Kidney epithelial cell (primary cell): ENCODE measurements at places on chromosomes 4 and X. TPM values are rescaled to one million over a fixed set of nuclear protein-coding genes. Genes with fewer than 3 reads are reported as not detected.

The GASK1B gene
- 1.8 and 2.6 TPM in 2 replicates for total RNA-seq

The SULT1E1 gene
- total RNA-seq: not detected in 2 replicates

The NKX6-1 gene
- 0.89 TPM in 1 of 2 replicates, not detected in the other for total RNA-seq

The GAGE12F gene
- not detected in 2 replicates for total RNA-seq

The VEGFC gene
- total RNA-seq: 5.0 and 6.2 TPM in 2 replicates

The UGT2B10 gene
- not detected in 2 replicates for total RNA-seq

The SYNPO2 gene
- total RNA-seq: 0.42 and 0.68 TPM in 2 replicates

The SHROOM3 gene
- 42.5 and 45.1 TPM in 2 replicates for total RNA-seq

The MAGEB1 gene
- not detected in 2 replicates for total RNA-seq

The OTUD6A gene
- not detected in 2 replicates for total RNA-seq

The IL9R gene
- 0.27 TPM in 1 of 2 replicates, not detected in the other for total RNA-seq

The AREG gene
- 95.3 and 98.0 TPM in 2 replicates for total RNA-seq

The IL2RG gene
- 0.08 TPM in 1 of 2 replicates, not detected in the other for total RNA-seq

The EGF gene
- total RNA-seq: 0.21 and 1.0 TPM in 2 replicates

The CLTRN gene
- total RNA-seq: 0.50 and 2.0 TPM in 2 replicates

The CHRDL1 gene
- 5.6 and 7.5 TPM in 2 replicates for total RNA-seq

The POF1B gene
- total RNA-seq: not detected in 2 replicates

The DGAT2L6 gene
- total RNA-seq: not detected in 2 replicates

The TAF7L gene
- total RNA-seq: 0.27 and 0.33 TPM in 2 replicates

The FATE1 gene
- total RNA-seq: not detected in 2 replicates

The MTMR1 gene
- total RNA-seq: 21.6 and 23.8 TPM in 2 replicates

The YY2 gene
- 1.7 and 1.8 TPM in 2 replicates for total RNA-seq

The XG gene
- total RNA-seq: 0.07 and 0.33 TPM in 2 replicates

The IRS4 gene
- not detected in 2 replicates for total RNA-seq

The PAGE1 gene
- not detected in 2 replicates for total RNA-seq

The PLA2G12A gene
- total RNA-seq: 28.2 and 70.2 TPM in 2 replicates

The HS3ST1 gene
- total RNA-seq: 2.4 and 3.6 TPM in 2 replicates

The CT45A1 gene
- not detected in 2 replicates for total RNA-seq

The HSFX1 gene
- total RNA-seq: 0.25 and 0.34 TPM in 2 replicates

The MAOB gene
- total RNA-seq: 0.89 and 1.1 TPM in 2 replicates

The HOPX gene
- 0.96 and 3.0 TPM in 2 replicates for total RNA-seq

The MGAT4D gene
- total RNA-seq: not detected in 2 replicates

The SNX25 gene
- 15.5 and 15.7 TPM in 2 replicates for total RNA-seq

The FANCB gene
- 0.67 and 2.3 TPM in 2 replicates for total RNA-seq

The KLHL13 gene
- total RNA-seq: 10.7 and 12.7 TPM in 2 replicates

The NALF2 gene
- total RNA-seq: 3.6 and 4.6 TPM in 2 replicates

The RAB40A gene
- 0.13 TPM in 1 of 2 replicates, not detected in the other for total RNA-seq

The CXCL6 gene
- 2.1 and 6.6 TPM in 2 replicates for total RNA-seq

The ARSJ gene
- 13.0 and 13.8 TPM in 2 replicates for total RNA-seq

The IGFBP7 gene
- total RNA-seq: 1,064 and 1,134 TPM in 2 replicates

The AFM gene
- not detected in 2 replicates for total RNA-seq

The PCSK1N gene
- 42.5 and 66.6 TPM in 2 replicates for total RNA-seq

The SHROOM4 gene
- 6.1 and 7.5 TPM in 2 replicates for total RNA-seq
